ENCODE measurements at places on chromosomes 6 and 20. TPM values are rescaled to one million over a fixed set of nuclear protein-coding genes. Genes with fewer than 3 reads are reported as not detected.

- no peaks in the 10 kb centered on the region for H3K36me3 ChIP-seq
- no peak overlapping the region for H3K4me3 ChIP-seq
- DNase-seq: peak; percentile 79
- H3K27ac ChIP-seq: no peak overlapping the region
- no peaks in the 10 kb centered on the region for H3K27me3 ChIP-seq
These were observed 5.7 kb upstream of the RBPJL start for GRCh38 chr20:45300961-45301360.

DNA sequence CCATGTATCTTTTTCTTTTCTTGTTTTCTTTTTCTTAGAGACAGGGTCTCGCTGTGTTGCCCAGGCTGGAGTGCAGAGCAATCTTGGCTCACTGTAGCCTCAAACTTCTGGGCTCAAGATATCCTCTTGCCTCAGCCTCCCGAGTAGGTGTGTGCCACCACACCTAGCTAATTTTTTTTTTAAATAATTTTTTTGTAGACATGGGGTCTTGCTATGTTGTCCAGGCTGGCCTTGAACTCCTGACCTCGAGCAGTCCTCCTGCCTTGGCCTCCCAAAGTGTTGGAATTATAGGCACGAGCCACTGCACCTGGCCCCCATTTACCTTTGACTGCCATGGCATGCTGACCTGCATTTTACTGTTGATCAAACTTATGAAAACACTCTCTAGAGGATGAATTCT lies 198.6 kb downstream of the SOX4 start:
- no peaks in the 10 kb centered on the region for H3K27me3 ChIP-seq
- peaks cover 10% of the 10 kb centered on the region for H3K36me3 ChIP-seq
- no peak for DNase-seq

DNA sequence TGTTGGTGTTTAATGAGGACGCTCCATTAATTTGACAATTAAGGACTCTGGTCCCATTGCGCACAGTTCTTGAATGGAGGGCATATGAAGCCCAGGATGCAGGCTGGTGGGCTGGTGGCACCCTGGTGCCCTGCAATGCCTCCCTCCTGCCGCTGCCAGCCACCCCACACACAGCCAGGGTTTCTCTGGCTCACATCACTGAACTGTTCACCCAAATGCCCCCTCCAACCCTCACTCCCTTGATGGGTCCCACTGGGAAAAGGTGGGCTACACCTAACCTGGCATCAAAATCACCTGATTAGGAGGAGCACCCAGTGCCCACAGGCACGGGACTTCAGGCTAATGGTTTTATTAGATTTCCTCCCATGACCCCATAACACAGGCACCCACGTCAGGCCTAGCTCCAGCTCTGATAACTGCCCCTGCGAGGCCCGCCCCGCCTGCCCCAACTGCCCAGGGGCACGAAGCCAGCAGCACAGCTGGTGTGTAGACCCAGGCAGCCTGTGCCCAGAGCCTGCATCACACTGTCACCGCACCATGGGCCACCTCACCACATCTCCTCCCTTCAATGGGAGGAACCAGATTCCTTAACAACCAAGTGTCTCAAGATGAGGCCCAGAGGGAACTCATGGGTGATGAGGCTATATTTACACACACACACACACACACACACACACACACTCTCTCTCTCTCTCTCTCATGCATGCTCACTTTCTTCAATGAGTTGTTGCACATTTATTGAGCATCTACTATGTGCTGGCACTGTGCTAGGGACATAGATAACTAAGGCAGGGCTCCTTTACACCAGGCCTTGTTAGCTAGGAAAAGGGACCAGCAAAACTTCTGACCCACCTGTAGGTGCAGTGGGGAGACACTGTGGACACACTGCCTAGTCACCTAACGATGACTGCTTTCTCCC lies 107.3 kb downstream of the NOL4L start:
- no peaks in the 10 kb centered on the region for H3K27me3 ChIP-seq
- peak; percentile 29 for DNase-seq

DNA sequence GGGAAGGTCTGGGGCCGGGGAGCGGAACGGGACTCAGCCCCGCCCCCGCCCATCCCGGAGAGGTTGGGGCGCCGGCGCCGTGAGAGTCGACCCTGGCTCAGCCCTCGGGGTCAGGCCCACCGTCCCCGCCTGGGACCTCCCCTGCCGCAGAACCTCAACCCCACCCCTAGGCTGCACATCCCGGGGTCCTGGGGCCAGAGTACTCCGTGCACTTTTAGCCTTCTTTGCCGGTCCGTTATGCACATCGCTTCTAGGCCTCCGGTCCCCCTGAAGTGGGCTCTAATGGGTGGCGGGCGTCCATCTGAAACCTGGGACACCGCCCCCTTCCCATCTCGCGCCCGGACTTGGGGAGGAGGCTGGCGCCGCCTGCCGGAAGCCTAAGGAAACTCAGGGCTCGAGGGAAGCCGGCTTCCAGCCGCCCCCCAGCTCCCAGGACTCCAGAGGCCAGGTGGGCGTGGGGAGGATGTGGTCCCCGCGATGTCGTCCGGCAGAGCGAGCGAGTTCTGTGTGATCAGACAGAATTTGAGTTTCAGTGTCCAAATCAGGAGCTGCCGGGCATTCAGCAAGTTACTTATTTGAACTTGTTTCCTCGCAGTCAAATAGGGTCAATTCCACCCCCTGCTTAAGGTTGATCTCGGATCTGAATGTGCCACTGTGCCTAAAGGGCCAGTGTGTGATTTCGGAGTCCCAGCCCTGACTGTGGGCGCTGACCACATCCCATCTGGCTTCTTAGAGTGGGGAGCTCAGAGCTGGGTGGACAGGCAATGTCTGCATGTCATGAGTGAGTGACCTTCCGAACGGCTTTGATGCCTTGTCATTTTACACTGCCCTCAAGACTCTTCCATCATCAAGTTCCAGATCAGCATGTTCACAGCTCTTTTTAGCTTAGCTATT lies 47.6 kb downstream of the CPXM1 start:
- H3K4me3 ChIP-seq: peak overlapping the region; percentile 43
- no peaks in the 10 kb centered on the region for H3K4me1 ChIP-seq
- H3K36me3 ChIP-seq: no peaks in the 10 kb centered on the region

DNA sequence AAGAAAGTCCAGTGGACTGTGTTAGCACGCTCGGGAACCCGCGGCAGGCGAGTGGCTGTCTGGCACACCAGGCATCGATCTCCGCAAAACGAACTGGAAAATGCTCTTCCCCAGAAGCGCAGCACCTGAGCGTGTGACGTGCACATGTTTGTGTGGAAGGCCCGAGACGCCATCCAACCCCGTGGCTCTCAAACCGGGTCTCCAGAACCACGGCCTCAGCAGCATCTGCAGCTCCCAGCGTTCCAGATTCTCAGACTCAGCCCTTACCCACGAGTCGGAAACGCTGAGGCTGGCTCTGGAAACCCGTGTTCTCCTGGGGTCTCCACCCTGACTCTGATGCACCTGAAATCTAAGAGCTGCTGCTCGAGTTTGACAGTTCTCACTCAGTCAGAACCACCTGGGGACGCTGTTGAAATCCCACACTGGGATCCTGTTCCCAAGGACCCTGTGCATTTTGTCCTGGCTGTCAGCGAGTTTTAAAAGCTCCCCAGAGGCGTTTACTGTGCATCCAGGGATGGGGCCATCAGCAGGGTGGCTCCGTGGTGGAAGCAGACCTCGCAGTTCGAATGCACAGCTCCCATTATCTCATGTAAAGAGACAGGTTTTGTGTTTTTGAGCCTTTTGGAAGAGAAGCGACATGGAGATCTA lies 69.0 kb downstream of the DLL1 start:
- H3K27me3 ChIP-seq: no peaks in the 10 kb centered on the region
- H3K4me1 ChIP-seq: no peaks in the 10 kb centered on the region
- no peaks in the 10 kb centered on the region for H3K36me3 ChIP-seq
- no peak overlapping the region for H3K4me3 ChIP-seq

DNA sequence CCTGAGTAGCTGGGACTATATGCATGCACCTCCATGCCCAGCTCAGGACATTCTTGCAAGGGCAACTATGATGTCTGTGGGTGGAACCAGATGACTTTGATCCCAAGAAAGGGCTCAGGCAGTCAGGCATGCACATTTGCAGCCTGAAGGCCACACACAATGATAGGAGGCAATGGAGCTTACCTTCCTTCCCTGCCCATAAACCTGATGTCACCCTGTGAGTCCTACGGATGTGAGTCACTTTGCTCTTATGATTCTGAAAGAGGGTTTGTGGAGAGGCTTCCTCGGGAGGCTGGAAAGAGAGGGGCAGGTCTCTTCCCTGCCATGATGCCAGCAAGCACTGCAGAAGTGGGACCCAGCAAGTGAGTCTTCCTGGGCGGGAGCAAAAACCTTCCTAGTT lies 202.4 kb downstream of the LY86 start:
- no peaks in the 10 kb centered on the region for H3K27me3 ChIP-seq
- no peak overlapping the region for H3K27ac ChIP-seq
- no peaks in the 10 kb centered on the region for H3K36me3 ChIP-seq
- DNase-seq: no peak

DNA sequence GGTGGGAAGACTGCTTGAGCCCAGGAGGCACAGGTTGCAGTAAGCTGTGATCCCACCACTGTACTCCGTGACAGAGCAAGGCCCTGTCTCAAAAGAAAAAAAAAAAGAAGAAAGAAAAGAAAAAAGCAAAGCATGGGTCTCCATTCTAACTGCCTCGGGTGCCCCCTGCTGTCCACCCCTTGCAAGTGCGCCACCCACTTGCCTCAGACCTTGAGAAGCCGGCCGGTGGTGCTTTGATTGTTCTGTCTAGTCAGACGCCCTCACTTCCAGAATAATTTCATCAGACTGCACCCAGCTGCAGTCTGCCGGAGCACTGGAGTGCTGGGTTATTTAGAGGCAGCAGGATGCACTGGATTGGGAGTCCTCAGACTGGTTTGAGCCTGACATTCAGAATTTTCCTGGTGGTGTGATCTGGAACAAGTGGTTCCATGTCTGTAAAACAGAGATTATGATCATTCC lies 17.6 kb upstream of the TM9SF4 start:
- peak overlapping the region; percentile 50 for H3K4me3 ChIP-seq
- H3K27ac ChIP-seq: no peak overlapping the region
- no peaks in the 10 kb centered on the region for H3K36me3 ChIP-seq
- DNase-seq: peak; percentile 82

DNA sequence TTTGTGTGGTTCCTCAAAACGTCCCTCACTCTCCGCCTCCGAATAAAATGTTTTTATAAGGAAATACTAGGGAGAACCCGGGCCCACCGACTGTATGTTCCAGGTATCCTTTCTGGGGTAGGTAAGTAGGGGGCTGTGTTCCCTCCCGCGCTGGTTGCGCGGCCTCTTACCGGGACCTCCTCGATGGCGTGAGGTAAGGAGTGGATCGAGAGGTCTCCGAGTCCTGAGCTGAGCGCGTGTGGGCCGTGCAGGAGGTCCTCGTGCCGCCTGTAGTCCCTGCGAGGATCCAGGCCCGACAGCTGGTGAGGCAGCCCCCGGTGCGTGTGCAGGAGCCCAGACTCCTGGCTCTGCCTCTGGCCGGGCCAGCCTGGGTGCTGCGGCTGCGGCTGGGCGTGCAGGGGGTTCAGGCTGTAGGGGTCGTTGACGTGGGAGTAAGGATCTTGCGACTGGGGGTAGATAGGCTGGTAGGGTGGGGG lies 5.1 kb downstream of the TFAP2A start:
- peaks cover 75% of the 10 kb centered on the region for H3K27me3 ChIP-seq
- H3K27ac ChIP-seq: no peak overlapping the region
- no peak for DNase-seq
- H3K36me3 ChIP-seq: no peaks in the 10 kb centered on the region
- H3K4me1 ChIP-seq: no peaks in the 10 kb centered on the region
- H3K4me3 ChIP-seq: no peak overlapping the region

DNA sequence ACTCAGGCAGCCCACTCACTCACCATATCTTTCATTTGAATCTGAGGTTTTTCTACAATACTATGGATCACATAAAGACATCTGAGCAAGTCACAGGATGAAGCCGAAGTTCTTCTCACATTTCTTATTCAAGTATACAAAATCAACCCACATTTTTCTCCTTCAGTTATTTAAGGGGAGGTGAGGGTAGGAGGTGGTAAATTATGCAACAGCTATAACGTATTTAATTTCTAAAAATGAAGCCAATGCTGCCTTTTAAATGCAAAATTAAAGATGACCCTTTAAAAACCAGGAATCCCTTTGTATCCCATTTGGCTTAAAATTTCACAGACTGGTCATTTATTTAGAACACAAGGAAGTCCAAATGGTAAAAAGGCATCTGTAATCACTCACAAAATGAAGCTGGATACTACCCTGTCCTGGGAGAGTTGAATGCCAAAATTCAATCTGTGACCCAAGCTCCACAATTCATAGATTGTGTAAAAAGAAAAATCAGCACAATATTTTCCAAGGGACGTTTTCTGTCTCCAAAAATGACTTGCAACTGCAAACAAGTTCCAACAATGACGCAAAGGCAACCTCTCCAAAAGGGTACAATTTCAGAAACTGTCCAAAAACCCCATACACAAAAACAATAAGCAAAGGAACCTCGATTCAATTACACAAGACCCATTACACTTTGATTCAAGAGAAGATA lies 48.8 kb downstream of the EPB41L2 start:
- no peaks in the 10 kb centered on the region for H3K27me3 ChIP-seq
- H3K36me3 ChIP-seq: no peaks in the 10 kb centered on the region
- no peak overlapping the region for H3K27ac ChIP-seq
- H3K4me3 ChIP-seq: no peak overlapping the region

DNA sequence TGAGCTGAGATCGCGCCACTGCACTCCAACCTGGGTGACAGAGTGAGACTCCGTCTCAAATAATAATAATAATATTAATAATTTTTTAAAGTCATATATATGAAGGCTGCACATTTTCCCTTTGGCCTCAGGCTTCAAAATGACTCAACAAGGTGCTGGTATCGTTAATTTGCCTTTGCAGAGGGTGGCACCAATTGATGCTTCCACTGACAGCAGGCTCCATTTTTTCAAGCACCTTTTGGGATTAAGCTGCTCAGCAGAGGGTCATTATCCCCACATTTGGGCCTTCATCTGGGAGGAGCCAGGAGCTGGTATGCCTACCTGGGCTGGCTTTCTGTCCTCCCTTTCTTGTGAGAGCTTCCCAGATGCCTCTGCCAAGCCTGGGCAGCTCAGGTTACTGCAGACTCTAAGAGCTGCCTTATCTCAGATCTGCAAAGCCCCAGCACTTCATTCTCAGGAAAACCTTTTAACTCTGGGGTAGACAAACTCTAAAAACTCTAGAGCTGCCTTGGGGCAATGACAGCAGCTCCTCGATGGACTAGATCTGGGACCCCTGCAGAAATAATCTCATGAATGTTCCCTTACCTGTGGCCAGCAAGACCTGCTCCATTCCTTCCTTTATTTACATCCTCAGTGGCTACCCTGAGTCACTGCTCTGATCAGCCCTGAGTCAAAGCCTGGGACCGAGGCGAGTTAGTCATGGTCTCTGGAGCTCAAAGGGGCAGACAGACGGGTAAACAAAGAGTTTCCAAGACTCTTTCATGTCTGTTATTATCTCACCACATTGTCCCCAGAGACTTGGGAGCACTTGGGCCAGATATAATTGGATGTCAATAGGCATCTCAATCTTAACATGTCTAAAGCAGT lies 80.0 kb upstream of the EYA2 start:
- H3K4me3 ChIP-seq: no peak overlapping the region
- no peaks in the 10 kb centered on the region for H3K27me3 ChIP-seq

Gene ADGRF5
- 0.06 TPM for polyA plus RNA-seq

Gene TMEM217
- 2.0 TPM for polyA plus RNA-seq

Gene TRAPPC3L
- 0.03 TPM for polyA plus RNA-seq

Gene ENPP5
- polyA plus RNA-seq: not detected

Gene AVP
- polyA plus RNA-seq: not detected

Gene TMEM63B
- polyA plus RNA-seq: 52.7 TPM

Gene CCDC170
- not detected for polyA plus RNA-seq

Gene GSTA2
- polyA plus RNA-seq: not detected

Gene CTAGE9
- polyA plus RNA-seq: not detected

Gene OR2H1
- not detected for polyA plus RNA-seq

Gene MGME1
- 10.2 TPM for polyA plus RNA-seq

Gene TTK
- 4.1 TPM for polyA plus RNA-seq

Data from SK-N-SH (cell line).